Thoracic aorta (tissue), 2 donors: ENCODE measurements at places on chromosomes 13 and 19. TPM values are rescaled to one million over a fixed set of nuclear protein-coding genes. Genes with fewer than 3 reads are reported as not detected.

The MPND gene
- total RNA-seq = 5.8 TPM

DNA sequence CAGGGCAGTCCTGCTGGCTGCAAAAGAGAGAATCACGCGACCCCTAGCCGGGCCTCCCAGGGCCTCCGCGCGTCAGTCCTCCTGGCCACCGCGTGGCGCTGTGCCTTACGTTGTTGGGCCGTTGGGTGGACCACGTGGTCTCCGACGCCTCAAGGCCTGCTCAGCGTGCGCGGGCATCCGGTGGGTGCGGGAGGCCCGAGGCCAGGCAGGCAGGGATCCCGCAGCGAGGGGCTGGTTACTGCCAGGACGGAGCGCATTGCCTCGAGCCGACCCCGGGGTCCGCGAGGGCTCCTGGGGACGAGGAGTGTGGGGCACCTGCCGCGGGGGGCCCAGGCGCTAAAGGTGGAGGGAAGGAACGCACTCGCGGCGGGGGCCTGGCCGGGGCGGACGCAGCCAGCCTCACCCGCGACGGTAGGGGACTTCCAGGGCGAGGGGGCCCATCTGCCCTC lies at the start of gene TDRD12:
TDRD12 (plus strand) TSS at position 157 of the 449 bp plus-strand sequence. CDS start 306 bp downstream, outside the sequence.
- H3K27ac ChIP-seq = no peak within 1 kb of the TSS
- H3K4me3 ChIP-seq = no peak within 1 kb of the TSS
- H3K27me3 ChIP-seq = no peaks in the 10 kb centered on the region

DNA sequence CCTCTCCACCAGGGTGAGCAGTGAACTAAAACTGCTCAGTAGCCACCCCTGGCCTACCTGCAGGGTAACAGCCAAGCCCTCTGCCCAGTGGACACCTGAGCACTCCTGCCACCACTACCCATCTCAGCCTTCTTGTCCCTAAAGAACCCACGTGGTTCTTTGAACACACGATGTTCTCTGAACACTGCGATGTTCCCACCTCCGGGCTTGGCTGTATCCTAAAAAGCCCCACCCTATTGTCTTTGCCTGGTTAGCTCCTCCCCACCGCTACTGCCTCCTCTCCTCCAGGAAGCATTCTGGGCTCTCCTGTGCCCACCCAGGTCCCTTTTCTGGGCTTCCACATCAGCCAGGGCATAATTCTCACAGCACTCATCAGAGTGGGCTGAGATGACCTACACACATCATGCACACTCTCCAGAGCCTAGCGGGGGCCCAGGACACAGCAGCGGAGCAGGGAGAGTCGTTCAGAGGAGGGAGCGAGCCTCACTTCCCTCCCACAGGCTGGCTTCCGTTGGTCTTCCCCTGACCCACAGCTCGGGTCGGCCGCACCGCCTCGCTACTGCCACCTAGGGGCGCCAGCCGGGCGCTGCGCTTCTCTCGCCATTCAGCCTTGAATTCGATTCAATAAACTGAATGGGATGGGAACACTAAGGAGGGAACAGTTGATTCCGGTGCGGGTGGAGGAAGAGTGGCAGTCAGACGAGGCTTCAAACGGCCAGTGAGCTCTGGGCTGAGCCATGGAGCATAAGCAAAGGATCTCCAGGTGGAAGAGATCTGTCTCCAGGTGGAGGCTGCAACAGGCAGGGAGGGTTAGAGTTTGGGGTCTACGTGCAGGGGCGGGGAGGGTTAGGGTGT lies 3.2 kb downstream of the ELAVL1 start:
- H3K27me3 ChIP-seq = no peaks in the 10 kb centered on the region
- peak; percentile 11 for DNase-seq
- H3K4me1 ChIP-seq = peaks cover 46% of the 10 kb centered on the region
- no peaks in the 10 kb centered on the region for H3K36me3 ChIP-seq

DNA sequence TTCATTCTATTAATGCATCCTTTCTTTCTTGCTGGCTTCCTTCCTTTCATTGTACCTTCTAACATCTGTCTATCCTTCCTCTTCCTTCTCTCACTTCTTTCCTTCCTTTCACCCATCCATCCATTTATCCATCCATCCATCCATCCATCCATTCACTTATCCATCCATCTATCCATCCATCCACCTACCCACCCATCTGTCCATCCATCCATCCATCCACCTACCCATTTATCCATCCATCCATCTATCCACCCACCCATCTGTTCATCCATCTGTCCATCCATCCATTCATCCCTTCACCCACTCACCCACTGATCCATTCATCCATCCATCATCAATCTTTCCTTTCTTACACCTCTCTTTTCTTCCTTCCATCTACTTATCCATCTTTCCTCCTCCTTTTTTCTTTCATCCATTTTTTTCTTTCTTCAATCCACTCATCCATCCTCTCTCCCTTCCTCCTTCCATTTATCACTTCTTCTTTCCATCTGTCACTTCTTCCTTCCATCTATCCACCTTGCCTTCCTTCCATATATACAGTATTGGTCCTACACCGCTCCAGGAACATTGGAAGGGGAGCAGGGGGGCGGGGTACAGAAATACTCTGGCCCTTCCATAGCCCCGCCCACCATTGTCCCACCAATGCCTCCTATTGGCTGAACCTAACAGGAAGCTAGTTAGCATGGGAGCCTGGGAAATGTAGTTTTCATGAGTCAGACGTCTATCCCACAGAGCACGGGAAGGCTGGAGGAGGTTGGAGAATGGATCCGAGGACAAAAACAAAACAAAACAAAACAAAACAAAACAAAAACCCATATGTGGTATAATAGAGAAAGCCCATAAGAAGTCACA lies 45.9 kb downstream of the MBD3L1 start:
- H3K36me3 ChIP-seq = no peaks in the 10 kb centered on the region
- no peak overlapping the region for H3K4me3 ChIP-seq
- H3K27ac ChIP-seq = no peak overlapping the region
- no peaks in the 10 kb centered on the region for H3K27me3 ChIP-seq
- no peaks in the 10 kb centered on the region for H3K4me1 ChIP-seq

DNA sequence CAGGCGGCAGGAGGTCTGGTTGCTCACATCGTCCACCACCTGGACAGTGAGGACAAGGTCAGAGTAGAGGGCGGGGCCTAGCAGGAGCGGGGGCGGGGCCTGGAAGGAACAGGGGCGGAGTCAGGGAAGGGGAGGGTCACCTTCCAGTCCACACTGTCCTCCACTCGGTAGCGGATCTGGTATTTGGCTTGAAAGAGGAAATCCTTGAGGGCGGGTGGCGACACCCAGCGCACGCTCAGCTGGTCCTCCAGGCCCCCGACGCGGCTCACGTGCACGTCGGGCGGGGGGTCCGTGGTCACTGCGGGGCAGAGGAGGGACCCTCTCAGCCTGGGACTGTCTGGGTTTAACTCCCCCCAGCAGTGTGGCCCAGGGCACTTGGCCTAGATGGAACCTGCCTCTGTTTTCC lies 8.2 kb downstream of the REX1BD start:
- peaks cover 8% of the 10 kb centered on the region for H3K4me1 ChIP-seq
- no peaks in the 10 kb centered on the region for H3K27me3 ChIP-seq
- no peaks in the 10 kb centered on the region for H3K36me3 ChIP-seq

- H3K36me3 ChIP-seq = no peaks in the 10 kb centered on the region
- H3K27me3 ChIP-seq = no peaks in the 10 kb centered on the region
- no peak for DNase-seq
- H3K4me1 ChIP-seq = no peaks in the 10 kb centered on the region
These were observed 10.4 kb downstream of the TSPAN16 start for GRCh38 chr19:11306337-11306736.

GRCh38 chr13:46559272-46559805 lies 6.4 kb downstream of the LRCH1 start:
- no peaks in the 10 kb centered on the region for H3K36me3 ChIP-seq
- no peaks in the 10 kb centered on the region for H3K27me3 ChIP-seq
- no peak for DNase-seq
- no peak overlapping the region for H3K27ac ChIP-seq
- no peak overlapping the region for H3K4me3 ChIP-seq
- peaks cover 20% of the 10 kb centered on the region for H3K4me1 ChIP-seq

The ANKLE1 gene
- 1.2 TPM for total RNA-seq

GRCh38 chr19:3098141-3098514 lies 4.0 kb downstream of the GNA11 start:
- no peaks in the 10 kb centered on the region for H3K36me3 ChIP-seq
- H3K27ac ChIP-seq = peak overlapping the region; percentile 91
- H3K27me3 ChIP-seq = no peaks in the 10 kb centered on the region
- peak overlapping the region; percentile 91 for H3K4me3 ChIP-seq

The ZNF154 gene
- 3.2 TPM for total RNA-seq

GRCh38 chr13:91572439-91572838 lies 174.0 kb downstream of the GPC5 start:
- no peak for DNase-seq
- no peaks in the 10 kb centered on the region for H3K4me1 ChIP-seq
- no peaks in the 10 kb centered on the region for H3K27me3 ChIP-seq
- no peaks in the 10 kb centered on the region for H3K36me3 ChIP-seq
- H3K4me3 ChIP-seq = no peak overlapping the region
- H3K27ac ChIP-seq = no peak overlapping the region

The PSG4 gene
- total RNA-seq = not detected

- no peak overlapping the region for H3K4me3 ChIP-seq
- DNase-seq = no peak
- H3K27ac ChIP-seq = no peak overlapping the region
- H3K4me1 ChIP-seq = no peaks in the 10 kb centered on the region
- H3K36me3 ChIP-seq = no peaks in the 10 kb centered on the region
These were observed 112.7 kb upstream of the UBL3 start for GRCh38 chr13:29963089-29963488.
